ENCODE measurements at places on chromosomes 4 and X. TPM values are rescaled to one million over a fixed set of nuclear protein-coding genes. Genes with fewer than 3 reads are reported as not detected.

XAGE5 gene
- not detected for total RNA-seq

PPEF2 gene
- 1.8 TPM for total RNA-seq

GRCh38 chrX:22171287-22172060, 101.2 kb upstream of the CBLL2 start:
- DNase-seq, result no peak

DNA sequence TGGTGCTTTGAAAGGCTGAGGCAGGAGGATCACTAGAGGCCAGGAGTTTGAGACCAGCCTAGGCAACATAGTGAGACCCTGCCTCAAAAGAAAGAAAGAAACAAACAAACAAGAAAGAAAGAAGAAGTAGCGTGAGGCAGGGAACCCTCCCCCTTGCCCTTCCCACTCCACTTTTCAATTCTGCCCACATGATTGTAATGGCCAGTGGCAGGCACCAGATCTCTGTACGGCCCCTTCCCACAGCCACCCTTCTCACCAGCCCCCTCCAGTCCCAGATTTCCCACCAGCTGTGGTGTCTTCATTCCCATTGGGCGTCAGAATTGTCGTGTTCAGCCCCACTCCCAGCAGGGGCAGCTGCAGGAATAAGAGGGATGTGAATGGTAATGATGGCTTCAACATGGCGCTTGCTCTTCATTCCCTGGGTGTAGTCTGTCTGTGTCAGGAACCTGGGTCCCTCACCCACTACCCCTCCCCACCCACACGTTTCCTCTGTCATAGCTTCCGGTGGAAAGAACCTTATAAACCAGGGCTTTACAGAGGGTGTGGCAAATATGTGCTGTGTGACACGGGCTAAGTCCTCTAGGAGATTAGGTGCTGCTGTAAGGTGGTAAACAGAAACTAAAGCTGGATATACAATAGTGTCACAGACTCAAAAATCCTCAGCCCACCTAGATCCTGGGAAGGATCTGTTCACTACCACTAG, at the start of gene IL2RG:
Gene IL2RG (minus strand): TSS at position 437 of the 703 bp plus-strand sequence. CDS start 38 bp downstream, at position 399.
- peak; percentile 80 for DNase-seq

GRCh38 chr4:31660916-31661315, 940.7 kb downstream of the PCDH7 start:
- no peak for DNase-seq

DNA sequence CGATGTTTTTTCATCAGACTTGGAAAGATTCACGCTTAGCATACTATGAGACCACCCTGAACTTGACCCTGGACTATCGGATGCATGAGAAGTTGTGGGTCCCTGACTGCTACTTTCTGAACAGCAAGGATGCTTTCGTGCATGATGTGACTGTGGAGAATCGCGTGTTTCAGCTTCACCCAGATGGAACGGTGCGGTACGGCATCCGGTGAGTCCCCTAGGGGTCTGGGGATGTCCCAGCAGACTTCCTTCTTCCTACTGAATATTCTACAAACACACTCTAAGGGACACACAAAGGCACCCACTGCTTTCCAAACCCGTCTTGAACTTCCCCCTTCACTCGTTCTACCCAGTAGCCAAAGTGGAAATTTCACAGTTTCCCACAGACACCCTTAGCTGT, 9.3 kb downstream of the GABRQ start:
- no peak for DNase-seq

DNA sequence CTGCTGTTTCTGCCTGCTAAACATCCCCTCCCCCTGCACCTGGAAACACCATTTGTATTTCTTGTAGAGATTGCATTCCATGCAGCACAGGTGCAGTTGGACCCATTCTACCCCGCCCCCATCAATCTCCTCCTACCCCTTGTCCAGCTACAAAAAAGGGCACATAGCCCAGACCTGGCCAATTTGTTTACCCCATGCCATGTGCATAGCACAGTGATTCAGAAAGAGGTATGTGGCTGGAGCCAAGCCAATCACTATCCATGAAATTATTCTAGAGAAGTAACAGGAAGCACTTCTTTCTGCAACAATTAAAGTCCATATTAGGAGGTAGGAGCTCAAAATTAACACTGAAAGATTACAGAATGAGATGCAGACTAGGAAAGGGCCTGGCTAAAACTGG, 20.2 kb upstream of the TMEM184C start:
- DNase-seq, result no peak

All from naive thymus-derived CD8-positive, alpha-beta T cell (primary cell).